NCI-H187 treated with DMSO at 0.1 percent for 48 hours (cell line): ENCODE measurements at places on chromosomes 7 and 10.

DNA sequence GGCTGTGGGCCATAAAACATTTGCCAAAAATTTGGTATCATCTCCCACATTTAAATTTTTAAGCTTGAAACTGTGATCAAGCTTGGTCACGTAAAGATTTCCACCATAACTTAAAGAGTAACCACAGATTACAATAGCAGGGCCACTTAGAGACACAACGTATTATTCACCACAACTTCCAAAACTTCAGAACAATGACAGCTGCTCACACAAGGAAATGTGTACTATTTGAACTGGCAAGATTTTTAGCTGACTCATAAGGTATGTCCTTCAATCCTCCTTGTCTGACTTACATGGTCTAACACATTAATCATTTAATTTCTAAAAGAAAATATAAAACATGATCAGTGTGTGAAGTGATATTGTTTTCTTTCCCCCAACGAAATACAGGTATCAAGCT, 234.5 kb downstream of the PARD3 start:
- DNase-seq, result no peak

- DNase-seq, result no peak
Measured at GRCh38 chr10:96299383-96299782, 4.9 kb upstream of the DNTT start.

GRCh38 chr10:101888251-101888949, 44.8 kb upstream of the KCNIP2 start:
- no peak for DNase-seq

GRCh38 chr10:124595143-124595883, 133.7 kb downstream of the LHPP start:
- no peak for DNase-seq

DNA sequence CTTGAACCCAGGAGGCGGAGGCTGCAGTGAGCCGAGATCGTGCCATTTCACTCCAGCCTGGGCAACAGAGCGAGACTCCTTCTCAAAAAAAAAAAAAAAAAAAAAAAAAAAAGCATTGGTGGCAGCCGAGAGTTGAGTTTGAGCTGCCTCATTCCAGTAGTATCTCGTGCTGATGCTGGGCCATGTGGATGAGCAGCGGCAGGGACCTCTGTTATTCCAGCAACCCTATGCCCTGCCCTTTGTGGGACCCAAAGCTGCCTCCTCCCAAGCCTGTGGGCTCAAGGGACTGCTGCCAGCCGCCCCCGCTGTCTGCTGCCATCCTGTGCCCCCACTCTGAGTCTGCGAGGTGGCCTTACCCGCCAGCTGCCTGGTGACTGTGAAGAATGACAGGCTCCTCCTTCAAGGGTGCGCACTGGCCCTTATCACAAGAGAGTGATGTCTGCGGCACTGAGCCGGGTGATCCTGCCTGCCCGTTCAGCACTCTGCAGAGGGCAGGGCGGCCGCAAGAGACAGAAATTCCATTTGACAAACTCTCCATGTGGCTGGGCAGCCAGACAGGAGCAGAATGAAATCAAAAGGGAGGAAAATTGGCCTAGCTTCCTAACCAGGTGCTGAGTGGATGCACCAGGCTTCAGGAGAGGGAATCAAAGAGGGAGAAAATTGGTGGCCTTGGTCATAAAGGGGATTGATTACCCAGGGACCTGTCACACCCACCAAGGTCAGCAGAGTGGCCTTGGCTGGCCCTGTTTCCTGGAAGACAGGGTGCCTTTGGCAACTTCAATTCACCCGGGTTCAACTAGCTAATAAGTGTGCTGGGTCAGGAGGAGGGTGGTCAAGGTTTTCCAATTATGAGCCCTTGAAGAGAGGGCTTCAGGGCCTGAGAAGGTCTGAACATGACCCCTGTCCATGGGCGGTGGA, 65.3 kb upstream of the ZMIZ1 start:
- DNase-seq, result no peak
